GOT3 (cell line): ENCODE measurements at places on chromosomes 16 and 17.

- DNase-seq = no peak
These were observed 24.3 kb upstream of the MON1B start for GRCh38 chr16:77166726-77167125.

GRCh38 chr16:2686912-2687507 is 4.7 kb downstream of the KCTD5 start:
- no peak for DNase-seq

- DNase-seq = no peak
These were observed 28.6 kb upstream of the NUDT16L1 start for GRCh38 chr16:4664538-4665418.

- no peak for DNase-seq
These were observed 12.8 kb downstream of the PHF12 start for GRCh38 chr17:28938552-28938951.

DNA sequence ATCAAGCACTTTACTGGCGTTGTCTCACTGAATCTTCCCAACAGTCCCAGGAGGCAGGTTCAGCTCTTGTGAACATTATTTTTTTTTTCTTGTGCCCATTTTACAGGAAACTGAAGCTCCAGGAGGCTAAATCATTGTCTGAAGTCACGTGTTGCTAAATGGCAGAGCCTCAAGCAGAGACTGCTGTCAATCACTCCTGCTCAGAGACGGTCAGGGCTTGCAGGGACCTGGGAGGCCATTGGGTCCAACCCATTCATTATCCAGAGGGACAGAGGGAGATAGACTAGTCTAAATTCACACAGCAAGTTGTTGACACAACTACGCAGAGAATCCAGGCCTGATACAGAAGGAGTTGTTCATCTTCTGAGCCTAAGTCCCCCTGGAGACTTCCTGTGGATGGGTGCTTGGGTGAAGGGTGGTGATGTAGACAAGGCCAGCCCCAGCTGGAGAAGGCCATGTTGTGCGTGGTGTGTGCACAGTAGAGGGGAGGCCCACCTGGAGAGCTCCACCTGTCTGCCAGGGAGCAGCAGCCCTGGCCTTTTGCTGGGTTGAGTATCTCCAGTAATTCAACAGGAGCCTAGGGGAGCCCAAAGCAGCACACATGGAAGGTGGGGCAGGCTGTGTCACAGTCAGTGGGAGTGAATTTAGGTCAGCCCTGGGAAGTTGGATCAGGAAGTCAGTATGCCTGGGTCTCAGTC is 24.3 kb upstream of the C1QL1 start:
- DNase-seq = no peak

- no peak for DNase-seq
These were observed 28.9 kb downstream of the ZNF778 start for GRCh38 chr16:89246383-89246902.

GRCh38 chr16:57185446-57185944 is 344 bp downstream of the PSME3IP1 start:
- no peak for DNase-seq

DNA sequence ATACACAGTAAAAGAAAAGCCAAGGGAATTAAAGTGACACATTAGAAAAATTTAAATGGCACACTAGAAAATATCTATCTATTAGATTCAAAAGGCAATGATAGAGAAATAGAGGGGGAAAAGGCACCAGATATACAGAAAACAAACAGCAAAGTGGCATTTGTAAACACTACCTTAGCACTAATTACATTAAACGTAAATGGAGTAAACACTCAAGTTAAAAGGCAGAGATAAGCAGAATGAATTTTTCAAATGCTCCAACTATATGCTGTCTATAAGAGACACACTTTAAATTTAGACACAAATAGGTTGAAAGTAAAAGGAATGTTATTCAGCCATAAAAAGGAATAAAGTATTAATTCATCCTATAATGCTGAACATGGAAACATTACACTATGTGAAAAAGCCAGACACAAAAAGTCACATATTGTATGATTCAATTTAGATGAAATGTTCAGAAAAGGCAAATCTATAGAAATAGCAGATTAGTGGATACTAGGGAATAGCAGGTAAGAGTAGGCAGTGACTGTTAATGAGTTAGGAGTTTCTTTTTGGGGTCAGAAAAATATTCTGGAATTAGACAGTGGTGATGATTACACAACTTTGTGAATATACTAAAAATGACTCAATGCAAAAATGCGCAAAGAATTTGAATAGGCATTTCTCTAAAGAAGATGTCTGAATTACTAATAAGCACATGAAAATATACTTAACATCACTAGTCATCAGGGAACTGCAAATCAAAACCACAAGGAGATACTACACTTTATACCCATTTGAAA is 92.4 kb downstream of the BRIP1 start:
- no peak for DNase-seq

DNA sequence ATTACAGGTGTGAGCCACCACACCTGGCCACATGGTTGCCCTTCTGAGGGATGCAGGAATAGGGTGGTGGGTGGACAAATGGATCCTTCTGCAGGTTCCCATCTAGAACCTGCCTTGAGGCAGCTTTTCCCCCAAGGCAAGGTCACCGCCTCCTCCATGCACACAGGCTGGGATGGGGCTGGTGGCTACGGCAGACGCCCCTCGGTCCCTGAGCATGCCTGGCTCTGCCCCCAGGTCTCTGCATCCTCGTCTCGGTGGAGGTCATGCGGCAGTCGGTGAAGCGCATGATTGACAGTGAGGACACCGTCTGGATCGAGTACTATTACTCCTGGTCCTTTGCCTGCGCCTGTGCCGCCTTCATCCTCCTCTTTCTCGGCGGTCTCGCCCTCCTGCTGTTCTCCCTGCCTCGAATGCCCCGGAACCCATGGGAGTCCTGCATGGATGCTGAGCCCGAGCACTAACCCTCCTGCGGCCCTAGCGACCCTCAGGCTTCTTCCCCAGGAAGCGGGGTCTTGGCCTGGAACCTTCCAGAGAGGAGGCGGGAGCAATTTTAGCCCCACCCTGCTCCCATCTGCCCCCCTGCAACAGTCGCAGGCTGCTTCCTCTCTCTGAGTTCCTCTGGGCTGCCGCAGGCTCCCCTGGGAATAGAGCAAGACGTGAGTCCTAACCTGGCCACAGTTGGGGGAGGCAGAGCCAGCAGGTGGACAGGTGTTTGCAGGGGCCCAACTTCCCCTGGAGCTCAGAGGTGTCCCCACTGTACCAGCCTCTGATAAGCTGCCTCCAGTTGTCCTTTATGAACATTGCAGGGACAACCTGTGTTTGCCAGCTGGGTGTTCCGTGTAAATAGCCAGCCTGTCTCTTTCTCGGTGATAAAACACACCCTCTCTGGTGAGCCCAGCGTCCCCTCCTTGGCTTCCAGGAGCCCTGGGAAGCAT is 11.7 kb downstream of the CACNG1 start:
- DNase-seq = no peak

DNA sequence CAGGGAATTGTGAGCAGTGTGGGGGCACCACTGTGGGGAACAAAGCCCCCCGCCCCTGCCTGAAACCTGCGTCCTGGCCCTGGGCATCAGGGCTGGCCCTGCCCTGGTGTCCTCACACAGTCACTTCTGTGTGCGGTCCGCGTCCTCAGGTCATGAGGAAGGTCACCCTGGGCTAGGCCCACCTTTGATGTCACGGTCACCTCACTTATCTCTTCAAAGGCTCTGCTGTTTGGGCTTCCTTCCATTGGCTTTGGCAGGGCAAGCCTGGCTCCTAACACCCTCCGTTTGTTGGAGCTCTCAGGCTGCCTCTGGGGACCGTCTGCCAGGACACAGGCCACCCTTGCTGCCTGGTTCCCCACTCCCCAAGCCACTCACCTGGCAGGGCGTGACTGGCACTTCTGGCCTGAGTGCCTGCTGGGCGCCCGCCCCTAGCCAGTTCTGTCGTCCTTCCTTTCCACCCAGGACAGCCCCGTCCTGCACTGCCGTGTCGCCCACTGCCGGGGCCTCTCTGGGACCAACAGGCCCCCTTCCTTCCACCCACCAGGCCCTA is 8.8 kb downstream of the CENPX start:
- DNase-seq = no peak

- DNase-seq = peak; percentile 91
These were observed 653 bp downstream of the SRRM2 start for GRCh38 chr16:2752850-2753732.

GRCh38 chr16:17572145-17572544 is 101.4 kb upstream of the XYLT1 start:
- DNase-seq = no peak

GRCh38 chr17:76940295-76940694 is 72.1 kb downstream of the MGAT5B start:
- no peak for DNase-seq

- no peak for DNase-seq
These were observed 15.0 kb downstream of the CENPX start for GRCh38 chr17:82007495-82008257.

- DNase-seq = peak; percentile 65
These were observed 37.5 kb downstream of the ERCC4 start for GRCh38 chr16:13957197-13958078.

GRCh38 chr16:55906123-55906522 is 30.9 kb upstream of the CES5A start:
- no peak for DNase-seq

DNA sequence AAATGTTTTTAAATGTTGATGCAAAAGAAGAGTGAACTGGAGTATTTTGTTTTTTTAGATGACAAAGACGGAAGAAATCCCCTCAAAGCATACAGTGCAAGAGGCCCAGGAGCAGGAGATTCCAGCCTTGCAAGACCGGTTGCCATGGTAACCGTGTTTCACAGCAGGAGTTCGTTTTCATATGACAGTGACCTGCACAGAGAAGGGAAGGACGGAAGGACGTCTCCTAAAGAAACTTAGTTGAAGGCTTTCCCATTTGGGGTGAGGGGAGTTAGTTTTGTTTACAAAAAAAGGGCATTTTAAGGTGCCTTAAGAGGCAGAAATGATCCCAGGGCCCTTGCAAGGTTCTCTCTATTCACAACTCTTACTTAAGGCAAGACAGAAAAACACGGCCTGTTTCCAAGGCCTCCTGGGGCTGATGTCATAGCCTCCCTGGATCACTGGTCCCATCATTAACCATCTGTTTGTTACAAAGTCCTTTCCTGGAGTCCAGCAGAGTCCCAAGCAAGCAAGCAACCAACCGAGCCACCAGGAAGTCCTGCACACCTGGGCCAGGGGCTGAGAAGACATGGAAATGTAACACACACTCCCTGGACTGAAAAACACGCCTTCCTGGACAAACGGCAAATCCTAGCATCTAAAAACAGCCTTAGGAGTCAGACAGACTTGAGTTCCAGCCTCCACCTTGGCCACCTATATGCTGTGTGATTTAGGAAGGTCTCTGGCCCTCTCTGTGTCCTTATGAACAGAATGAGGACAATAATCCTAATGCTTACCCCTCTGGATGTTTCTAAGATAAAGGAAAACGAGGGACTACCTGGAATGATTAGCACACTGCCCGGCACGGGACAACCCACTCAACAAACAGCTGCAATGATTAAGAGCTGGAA is 30.3 kb upstream of the RPH3AL start:
- peak; percentile 21 for DNase-seq

GRCh38 chr17:8794636-8795035 is 4.5 kb downstream of the MFSD6L start:
- DNase-seq = no peak

GRCh38 chr17:74633326-74633725 is 9.8 kb upstream of the CD300E start:
- DNase-seq = no peak

DNA sequence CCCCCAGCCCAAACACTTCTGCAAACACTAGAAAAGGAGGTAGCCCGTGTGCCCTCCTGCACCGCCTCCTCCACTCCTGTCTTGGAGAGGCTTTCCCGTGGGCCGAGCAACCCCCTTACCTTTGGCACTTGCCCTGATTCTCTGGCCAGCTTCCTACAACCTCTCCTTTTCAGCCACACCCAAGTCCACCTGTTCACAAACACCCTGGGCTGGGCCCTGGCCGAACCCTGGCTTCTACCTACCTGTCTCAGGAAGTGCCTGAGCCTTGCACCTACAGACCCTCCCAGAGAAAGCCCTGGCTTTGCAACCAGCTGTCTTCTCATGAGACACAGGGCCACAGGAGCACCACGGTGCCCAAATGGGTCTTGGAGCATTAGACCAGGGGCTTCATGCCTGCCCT is 2.0 kb upstream of the ANTKMT start:
- no peak for DNase-seq

- DNase-seq = no peak
These were observed 72.9 kb upstream of the CLEC3A start for GRCh38 chr16:77949445-77949844.

DNA sequence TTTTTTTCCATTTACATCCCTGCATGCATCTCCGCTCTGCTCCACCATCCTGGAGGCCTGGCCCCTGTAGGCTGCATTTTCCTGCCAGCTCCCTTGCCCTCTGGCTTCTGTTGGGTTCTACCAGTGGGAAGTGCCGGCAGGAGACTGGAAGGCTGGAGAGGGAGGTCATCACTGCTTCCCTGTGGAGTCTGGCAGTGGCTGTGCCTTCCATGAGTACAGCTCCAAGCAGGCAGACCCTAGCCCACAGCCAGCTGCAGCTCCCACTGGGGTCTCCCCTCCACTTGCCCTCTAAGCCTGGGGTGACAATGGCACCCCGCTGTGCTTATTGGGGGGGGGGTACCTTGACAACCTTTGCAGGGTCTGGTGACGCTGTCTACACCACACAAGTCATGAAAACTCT is 37.3 kb downstream of the MMP15 start:
- DNase-seq = no peak

- no peak for DNase-seq
These were observed 122.7 kb downstream of the FTO start for GRCh38 chr16:53826658-53827057.

DNA sequence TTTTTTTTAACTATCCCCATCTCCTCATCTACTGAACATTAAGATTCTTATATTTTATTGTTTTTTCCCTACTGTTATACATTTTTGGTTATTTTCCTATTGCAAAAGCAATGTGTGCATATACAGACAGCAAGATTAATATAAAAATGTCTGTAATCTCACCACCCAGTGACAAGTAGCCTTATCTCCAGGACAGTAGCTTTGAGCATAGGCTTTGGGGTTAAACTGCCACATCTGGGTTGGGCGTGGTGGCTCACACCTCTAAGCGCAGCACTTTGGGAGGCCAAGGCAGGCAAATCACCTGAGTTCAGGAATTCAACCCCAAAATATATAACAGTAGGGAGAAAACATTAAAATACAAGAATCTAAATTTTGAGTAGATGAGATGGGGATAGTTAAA is 27.4 kb upstream of the SSTR2 start:
- DNase-seq = no peak

DNA sequence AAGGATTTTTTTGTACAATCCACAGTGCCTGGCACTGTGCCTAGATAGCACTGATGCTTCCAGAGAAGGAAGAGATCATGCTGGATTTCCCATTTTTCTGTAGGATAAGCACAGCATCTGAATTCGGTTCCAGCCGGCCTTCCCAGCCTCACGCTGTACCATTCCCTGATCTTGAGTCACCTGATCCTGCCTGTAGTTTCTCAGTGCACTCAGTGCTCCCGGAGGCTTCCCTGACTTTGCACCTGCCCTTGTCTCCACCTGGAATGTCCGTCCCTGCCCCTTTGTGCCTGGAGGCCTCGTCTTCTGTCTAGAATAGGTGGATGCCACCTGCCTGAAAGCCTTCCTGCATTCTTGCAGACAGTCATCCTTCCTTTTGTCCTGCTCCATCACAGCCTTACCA is 179.9 kb downstream of the CCDC182 start:
- DNase-seq = no peak
